ENCODE measurements at places on chromosomes 7 and 10.

- no peak for DNase-seq
These were observed 88.0 kb downstream of the PDGFA start for GRCh38 chr7:431658-432111.

GRCh38 chr10:30534465-30535144 is 94.9 kb downstream of the LYZL2 start:
- no peak for DNase-seq

DNA sequence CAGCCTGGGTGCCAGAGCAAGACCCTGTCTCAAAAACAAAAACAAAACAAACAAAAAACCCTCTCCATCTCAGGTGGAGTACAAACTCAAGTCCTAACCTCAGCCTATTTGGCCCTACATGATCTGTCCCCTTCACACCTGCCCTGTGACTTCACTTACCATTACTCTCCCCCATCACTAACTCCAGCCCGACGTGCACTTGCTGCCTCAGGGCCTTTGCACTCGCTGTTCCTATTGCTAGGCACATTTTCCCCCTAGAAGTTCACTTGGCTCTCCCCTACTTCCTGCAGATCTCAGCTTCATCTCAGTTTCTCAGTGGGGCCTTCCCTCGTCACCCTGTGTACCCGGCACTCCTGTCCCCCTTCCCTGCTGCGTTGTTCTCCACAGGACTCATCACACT is 8.5 kb upstream of the LRMDA start:
- DNase-seq = no peak

- no peak for DNase-seq
These were observed 210.6 kb upstream of the PHYHIPL start for GRCh38 chr10:58965855-58966254.

GRCh38 chr10:110138197-110138812 is 69.1 kb upstream of the MXI1 start:
- no peak for DNase-seq

- DNase-seq = no peak
These were observed 38.1 kb upstream of the GRM8 start for GRCh38 chr7:127290801-127291361.

- no peak for DNase-seq
These were observed 15.1 kb downstream of the ADAM12 start for GRCh38 chr10:126373147-126373546.

DNA sequence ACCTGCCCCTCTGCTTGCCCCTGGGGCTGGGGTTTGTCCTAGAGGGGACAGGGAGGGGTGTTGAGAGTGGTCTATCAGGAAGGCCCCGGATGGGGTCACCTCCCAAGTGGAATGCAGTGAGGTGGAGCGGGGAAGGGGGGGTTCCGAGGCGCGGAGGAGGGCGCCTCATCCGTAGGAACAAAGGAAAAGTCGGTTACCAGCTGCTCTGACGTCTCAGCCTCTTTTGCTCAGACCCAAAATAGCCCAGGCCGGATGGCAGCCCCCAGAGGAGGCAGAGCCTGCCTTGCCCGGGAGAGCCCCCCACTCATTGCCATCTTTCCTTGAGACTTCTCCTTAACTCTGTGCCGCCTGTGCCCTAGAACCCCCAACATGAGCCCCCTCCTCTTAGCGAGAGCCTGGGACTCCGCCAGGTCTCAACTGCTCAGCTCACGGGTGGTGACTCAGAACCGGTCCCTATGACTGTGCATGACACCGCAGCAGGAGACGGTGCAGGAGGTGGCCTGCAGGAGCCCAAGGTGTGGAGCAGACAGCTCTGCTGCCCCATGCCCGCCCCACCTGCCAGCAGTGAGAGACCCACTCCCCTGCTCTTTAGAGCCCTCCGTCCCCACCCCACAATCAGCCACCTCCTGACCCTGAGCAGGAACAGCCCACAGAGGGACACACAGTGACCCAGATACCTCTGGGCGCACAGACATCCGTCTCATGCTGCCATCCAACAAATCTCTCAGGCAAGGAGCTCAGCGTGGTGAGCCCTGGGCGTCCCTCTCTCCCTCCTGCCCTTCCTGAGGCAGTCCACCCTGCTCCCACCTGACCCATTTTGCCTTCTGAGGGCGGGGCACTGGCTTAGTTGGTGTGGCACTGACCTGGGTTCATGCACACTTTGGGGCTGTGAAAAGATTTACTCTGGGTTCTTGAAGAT is 13.1 kb downstream of the STX1A start:
- DNase-seq = no peak

- no peak for DNase-seq
These were observed 170.6 kb downstream of the PRKG1 start for GRCh38 chr10:51244748-51245490.

- DNase-seq = no peak
These were observed 447.4 kb upstream of the PFKP start for GRCh38 chr10:2619916-2620315.

DNA sequence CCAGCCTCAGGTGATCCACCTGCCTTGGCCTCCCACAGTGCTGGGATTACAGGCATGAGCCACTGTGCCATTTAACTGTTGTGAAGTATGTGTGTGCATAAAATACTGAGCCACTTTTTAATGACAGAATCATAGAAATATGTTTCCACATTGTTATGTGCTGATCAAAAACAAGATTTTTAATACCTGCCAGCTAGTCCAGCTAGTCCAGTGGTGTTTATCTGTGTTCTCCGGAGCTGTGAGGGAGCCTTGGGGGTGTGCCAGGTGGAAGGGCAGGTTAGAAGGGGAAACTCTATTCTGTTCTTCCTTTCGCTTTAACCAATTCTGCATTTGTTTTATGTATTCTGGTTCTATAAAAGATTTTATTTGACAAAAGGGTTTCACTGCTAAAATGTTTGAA is 7.0 kb downstream of the FAM221A start:
- no peak for DNase-seq

DNA sequence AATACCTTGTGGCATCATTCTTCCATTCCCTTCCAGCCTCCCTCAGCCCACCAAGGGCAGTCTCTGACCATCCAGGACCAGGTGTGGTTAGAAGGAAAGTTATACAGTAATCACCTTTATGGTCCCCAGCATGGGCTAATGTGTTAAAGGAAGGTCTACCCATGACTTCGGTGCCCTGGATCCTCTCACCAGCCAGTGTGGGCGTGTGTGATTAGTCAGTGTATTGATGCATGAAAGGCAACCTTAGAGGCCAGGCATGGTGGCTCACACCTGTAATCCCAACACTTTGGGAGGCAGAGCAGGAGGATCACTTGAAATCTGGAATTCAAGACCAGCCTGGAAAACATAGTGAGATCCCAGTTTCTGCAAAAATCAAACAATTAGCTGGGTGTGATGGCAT is 88.9 kb downstream of the APBB1IP start:
- DNase-seq = no peak

GRCh38 chr7:45048748-45049147 is 40.0 kb downstream of the NACAD start:
- DNase-seq = no peak

DNA sequence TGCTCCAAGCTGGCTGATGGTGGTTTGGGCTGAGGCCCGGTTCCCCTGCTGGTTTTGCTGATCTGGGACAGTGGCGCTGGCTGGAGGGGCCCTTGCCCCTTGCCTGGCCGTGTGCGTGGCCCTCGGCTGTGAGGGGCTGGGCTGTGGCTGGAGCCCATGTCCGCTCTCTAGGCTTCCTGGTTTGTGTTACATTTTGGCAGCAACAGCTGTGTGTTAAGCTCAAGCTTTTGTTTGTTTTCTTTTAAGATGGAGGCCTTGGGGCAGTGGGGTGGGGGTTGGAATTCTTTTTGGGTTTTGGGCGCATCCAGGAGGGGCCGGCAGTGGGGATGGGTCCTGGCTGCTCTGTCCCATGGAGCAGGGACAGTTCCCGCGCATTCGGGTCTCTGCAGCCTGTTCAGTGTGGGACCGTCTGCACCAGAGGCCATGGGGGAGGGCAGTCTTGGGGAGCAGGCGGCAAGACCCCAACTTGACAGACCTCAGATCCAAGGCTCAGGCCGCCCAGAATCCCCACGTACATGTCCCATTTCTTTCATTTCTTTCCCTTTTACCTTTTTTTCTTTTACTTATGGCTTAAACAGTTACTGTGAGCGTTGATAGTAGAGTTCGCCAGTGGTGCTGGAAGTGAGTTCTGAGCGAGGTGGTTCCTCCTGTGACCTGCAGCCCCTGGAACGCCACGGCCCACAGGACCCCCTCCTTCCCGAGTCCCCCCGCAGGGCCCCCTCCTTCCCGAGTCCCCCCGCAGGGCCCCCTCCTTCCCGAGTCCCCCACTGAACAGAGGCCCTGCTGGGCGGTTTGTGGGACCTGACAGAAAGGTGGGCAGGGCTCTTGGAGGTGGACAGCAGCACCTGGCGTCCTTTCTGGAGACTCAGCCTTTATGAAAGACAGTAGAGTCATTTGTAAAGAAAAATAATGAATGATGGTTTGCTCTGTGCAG is 75.3 kb downstream of the INPP5A start:
- no peak for DNase-seq

DNA sequence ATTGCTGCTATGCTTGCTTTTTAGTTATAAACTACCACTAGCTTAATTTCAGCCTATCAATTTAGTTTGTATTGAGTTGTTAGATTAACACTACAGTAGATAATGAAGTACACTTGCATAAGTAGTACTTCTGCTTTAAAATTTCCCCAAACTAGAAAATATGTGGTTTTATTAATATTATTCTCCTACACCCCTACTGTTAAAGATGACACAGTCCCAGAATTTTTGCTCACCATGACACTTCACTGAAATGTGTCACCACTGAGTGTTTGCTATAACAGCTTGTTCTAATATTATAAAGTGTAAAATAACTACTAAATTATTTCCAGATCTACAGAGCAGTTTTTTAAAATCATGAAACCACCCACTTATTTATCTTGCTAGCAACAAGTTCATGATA is 31.6 kb downstream of the RHEB start:
- DNase-seq = no peak

- DNase-seq = no peak
These were observed 1.8 kb upstream of the FOXI2 start for GRCh38 chr10:127735156-127735555.

DNA sequence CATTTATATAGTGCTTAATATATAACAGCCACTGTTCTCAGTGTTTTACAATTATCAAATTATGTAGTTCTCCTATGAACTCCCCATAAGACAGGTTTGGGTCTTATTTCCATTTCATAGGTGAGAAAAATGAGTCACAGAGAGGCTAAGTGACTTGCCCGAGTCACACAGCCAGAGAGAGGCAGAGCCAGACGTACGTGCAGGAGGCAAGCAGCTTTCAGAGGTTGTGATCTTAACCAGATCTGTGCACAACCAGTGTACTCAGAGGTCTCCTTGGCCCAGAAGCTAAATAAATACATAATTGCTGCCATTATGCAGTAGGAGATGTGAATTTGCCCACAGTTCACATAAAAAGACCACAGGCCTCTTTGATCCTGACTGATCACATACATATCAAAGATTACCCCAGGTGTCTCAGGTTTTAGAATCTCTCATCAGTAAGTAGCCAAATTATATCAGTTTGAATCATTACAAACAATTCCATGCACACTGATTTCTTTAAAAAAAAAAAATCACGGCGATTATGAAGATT is 304.7 kb upstream of the AOAH start:
- no peak for DNase-seq

- no peak for DNase-seq
These were observed 20.6 kb upstream of the RHOBTB1 start for GRCh38 chr10:60964257-60965235.

GRCh38 chr7:71311576-71311975 is 179.6 kb downstream of the GALNT17 start:
- DNase-seq = no peak

DNA sequence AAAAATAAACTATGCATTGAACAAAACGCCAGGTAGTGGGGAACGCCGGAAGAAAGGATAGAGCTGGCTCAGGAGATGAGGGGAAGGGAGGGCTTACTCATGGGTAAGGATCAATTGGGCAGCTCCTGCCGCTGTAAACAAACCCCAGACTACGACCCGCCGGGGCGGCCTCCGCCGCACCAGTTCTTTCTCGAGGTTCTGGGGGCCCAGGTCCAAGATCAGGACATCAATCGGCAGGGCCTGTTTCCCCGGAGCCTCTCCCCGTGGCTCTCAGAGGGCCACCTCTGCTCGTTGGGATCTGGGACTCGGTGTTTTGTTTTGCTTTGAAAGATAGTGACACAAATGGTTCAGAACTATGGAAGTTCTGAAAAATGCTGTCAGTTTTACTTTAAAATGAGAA is 140.4 kb downstream of the ELFN1 start:
- DNase-seq = no peak

DNA sequence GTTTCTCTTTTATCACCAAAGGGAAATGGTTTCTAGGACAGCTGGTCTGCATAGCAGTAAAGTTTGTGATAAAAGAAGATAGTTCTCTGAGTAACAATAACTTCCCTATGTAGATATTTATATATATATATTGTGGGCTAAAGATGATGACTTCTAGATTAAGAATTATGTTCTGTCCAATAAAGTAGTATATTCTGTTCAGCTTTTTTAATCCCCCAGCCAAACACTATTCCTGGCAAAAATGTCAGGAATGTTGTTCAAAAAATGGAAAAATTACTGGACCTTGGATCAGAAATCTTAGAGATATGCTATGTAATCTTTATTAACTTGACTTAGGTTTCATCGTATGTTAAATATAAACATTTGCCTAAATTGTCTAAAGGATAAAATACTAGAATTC is 136.3 kb upstream of the GNAI1 start:
- no peak for DNase-seq

GRCh38 chr7:124643311-124643811 is 122.2 kb downstream of the GPR37 start:
- DNase-seq = no peak

DNA sequence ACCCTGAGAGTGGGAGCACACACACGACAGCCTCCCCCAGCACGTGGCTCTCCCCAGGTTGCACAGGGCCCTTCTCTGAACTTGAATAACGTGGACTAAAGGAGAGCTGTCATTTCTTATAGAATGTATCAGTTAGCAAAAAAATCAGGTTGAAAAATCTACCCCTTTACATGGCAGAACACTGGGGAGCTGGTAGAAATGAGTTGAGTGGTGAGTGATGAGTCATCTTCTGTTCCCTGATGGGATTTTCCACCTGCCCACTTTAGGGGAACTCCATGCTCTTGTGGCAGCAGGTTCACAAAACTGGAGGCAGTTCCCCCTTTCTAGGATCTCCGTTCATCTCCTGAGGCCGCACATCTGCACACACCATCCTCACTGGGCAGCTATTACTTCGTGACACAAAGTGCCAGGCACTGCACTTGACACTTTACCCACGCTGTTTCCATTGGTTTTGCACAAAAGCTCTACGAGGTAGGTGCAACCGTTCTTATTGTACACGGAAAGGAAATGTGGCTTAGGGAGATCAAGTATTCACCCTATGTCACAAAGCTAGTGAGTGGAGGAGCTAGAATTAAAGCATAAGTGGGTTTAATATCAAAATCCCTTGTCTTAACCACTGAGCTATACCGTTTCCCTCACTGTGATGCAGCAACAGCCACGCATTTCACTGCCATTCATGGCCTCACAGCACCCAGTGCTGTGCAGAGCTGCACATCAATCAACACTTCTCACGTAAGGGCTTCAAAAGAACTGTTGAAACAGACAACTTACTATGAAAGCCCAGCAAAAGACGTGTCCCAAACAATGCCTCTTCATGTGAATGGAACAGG is 80.2 kb downstream of the RNF216 start:
- no peak for DNase-seq
